Inflammatory macrophage (primary cell): ENCODE measurements at places on chromosomes 6 and 20.

GRCh38 chr6:111256646-111257045, 169.3 kb downstream of the SLC16A10 start:
- no peak for DNase-seq

DNA sequence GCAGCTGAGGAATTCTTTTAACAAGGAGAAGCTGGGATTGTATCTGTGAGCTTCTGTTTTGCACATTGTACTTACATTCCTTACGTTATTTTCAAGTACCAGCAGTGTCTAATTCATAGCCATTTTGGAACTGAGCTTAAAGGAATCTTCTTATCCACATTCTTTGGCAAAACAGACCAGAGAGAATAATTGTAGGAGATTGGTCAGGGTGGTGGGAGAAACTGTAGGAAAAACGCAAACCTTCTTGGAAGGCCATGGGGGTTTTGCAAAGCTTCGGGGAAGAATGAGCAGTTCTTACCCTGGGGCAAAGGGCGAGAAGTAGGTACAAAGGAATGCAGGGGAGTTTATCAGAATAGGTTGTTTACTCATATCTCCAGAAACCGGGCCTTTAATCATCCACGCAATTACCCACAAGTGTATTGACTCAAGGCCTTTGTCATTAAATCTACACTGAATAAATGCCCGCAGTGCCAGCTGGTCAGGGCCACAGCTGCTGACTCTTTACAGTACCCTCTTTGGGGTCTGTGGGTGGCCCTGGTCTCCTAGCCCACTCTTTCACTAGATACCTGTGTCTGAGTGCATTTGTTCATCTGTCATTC, 39.6 kb upstream of the SPTLC3 start:
- no peak for DNase-seq

DNA sequence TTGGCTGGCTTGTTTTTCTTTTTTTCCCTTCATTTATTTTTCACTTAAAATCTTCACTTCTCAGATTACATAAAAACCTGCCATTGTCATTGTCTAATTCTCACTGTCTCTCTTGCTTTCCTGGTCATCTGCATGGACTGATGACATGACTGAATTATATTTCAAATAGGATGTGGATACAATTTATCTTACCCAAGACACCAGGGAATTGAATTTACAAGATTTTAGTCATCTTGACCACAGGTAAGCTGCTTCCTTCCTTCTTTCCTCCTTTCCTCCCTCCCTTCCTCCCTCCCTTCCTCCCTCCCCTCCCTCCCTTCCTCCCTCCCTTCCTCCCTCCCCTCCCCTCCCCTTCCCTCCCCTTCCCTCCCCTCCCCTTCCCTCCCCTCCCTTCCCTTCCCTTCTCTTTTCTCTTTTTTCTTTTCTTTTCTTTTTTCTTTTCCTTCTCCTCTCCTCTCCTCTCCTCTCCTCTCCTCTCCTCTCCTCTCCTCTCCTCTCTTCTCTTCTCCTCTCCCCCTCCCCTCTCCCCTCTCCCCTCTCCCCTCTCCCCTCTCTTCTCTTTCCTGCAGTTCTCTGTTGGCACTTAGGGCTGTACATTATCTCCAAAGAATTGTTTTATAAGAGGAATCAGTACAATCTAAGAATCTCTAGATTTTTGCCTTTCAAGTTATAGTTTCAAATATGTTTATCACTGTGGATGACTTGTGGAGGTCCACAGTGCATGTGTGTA, 171.5 kb downstream of the CARMIL1 start:
- DNase-seq, result no peak

GRCh38 chr6:39178235-39178634, 51.0 kb downstream of the KCNK5 start:
- no peak for DNase-seq
